Dermis microvascular lymphatic vessel endothelial cell (primary cell): ENCODE measurements at places on chromosomes 2 and 18. TPM values are rescaled to one million over a fixed set of nuclear protein-coding genes. Genes with fewer than 3 reads are reported as not detected.

Gene MYCN
- 3.2 and 7.2 TPM in 2 replicates for total RNA-seq

Gene BMP10
- total RNA-seq = not detected in 2 replicates

Gene EGR4
- total RNA-seq = not detected in 2 replicates

Gene SLC30A3
- 6.3 and 15.0 TPM in 2 replicates for total RNA-seq

Gene TUBB8B
- total RNA-seq = not detected in 2 replicates

Gene PSMA8
- total RNA-seq = not detected in 2 replicates

Gene HOXD11
- total RNA-seq = not detected in 2 replicates

Gene CCDC148
- total RNA-seq = 0.13 TPM in 2 replicates

Gene CNRIP1
- 31.2 and 44.9 TPM in 2 replicates for total RNA-seq

Gene CD8B2
- total RNA-seq = not detected in 2 replicates

Gene CROCC2
- not detected in 2 replicates for total RNA-seq

Gene KCNE4
- under 0.01 TPM in 1 of 2 replicates, not detected in the other for total RNA-seq

Gene ONECUT2
- under 0.01 TPM in 1 of 2 replicates, not detected in the other for total RNA-seq

Gene PXDN
- total RNA-seq = 195 and 256 TPM in 2 replicates

Gene PLCD4
- 0.76 and 1.4 TPM in 2 replicates for total RNA-seq

Gene TMEM198
- not detected in 2 replicates for total RNA-seq

Gene DNAJC5G
- 0.39 and 1.0 TPM in 2 replicates for total RNA-seq

Gene OTX1
- total RNA-seq = under 0.01 TPM in 1 of 2 replicates, not detected in the other

Gene ABCG5
- total RNA-seq = not detected in 2 replicates

Gene MALT1
- total RNA-seq = 14.5 and 21.2 TPM in 2 replicates

Gene SPHKAP
- not detected in 2 replicates for total RNA-seq

Gene DSG1
- not detected in 2 replicates for total RNA-seq

Gene ACTG2
- not detected in 2 replicates for total RNA-seq

Gene CCDC93
- 17.7 and 23.3 TPM in 2 replicates for total RNA-seq

Gene DNER
- total RNA-seq = under 0.01 and 0.13 TPM in 2 replicates

Gene ETAA1
- 7.7 and 9.2 TPM in 2 replicates for total RNA-seq

Gene IGFBP2
- total RNA-seq = 53.0 and 54.5 TPM in 2 replicates

Gene FRZB
- 0.13 and 0.51 TPM in 2 replicates for total RNA-seq

Gene CCDC102B
- total RNA-seq = 24.8 and 34.0 TPM in 2 replicates

Gene SERPINB5
- not detected in 2 replicates for total RNA-seq
